NB4 (cell line): ENCODE measurements at places on chromosomes 4 and X.

DNA sequence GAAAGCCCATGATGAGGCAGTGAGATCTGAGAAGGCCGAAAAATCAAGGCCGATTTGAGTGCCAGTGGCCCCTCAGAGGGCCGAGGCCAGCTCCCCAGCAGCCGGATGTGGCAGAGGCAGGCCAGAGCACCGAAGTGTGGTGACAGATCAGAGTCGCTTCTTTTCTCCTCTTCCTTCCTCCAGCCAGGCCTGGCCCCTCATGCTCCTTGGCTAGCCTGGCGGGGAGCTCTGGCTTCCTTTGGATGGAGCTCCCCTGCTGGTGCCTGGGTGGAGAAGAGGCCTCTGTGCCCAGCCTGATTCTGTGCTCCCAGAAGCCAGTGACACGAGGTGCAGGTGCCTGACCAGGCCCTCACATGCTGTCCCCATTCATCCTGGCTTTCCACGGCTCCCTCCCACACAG is 127.2 kb upstream of the PABPC4L start:
- DNase-seq, result no peak

GRCh38 chr4:130760246-130760645 is 1664.3 kb downstream of the C4orf33 start:
- DNase-seq, result no peak

DNA sequence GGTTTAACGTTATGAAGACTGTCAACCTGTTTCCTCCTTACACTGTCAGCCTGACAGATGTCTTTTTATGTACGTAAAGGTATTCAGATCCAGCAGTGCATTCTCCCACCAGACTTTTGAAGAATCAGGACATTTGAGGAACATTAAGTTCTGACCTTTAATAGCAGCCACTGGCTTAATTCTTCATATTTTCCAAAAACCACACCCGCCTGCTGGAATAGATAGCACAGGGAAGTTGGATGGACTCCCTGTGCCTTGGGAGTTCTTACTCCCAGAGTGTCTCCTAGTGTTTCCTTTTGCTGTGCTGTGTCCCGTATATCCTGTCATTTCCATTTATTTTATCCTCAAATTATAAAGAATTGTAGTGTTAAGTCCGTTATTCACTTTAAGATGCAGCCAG is 94.5 kb downstream of the AFF1 start:
- DNase-seq, result no peak

- DNase-seq, result no peak
Measured at GRCh38 chrX:110397339-110397738, 38.7 kb downstream of the RTL9 start.

DNA sequence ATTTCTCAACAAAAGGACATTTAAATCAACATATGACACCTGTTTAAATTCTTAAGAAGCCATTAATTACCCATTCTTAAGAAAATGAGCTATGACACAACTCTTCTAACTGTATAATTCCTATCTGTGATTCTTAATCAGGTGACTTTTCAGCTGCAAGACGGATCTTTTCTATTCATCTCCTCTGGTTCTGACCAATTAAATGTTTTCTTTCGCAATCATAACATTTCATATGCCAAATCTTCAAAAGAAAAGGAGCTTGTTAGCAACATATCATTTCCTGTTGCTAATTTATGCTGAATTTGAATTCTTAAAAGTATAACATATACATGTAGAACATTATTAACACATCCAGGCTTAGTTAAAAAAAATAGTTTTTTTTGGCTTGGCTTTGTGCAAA is 62.5 kb downstream of the SEL1L3 start:
- no peak for DNase-seq

DNA sequence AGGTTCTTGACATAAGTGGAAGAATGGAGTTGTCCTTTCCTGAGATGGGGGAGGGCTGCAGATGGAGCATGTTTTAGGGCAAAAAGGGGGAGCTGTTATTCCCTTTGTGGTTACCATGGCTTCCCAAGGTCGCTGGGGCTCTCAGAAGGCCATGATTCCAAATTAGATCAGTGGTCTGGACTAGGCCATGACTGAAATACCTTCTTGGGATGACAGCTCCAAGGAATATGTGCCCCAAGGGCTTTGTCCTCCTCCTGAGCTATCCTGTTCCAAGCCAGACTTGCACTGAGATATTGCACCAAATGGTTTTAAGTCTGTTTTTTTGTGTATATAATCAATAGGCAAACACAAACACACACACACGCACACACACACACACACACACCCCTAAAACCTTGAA is 3.0 kb upstream of the RBPJ start:
- no peak for DNase-seq

- no peak for DNase-seq
Measured at GRCh38 chrX:44265559-44265958, 77.9 kb downstream of the EFHC2 start.

GRCh38 chr4:24780936-24781495 is 14.4 kb upstream of the SOD3 start:
- DNase-seq, result no peak

GRCh38 chrX:140713174-140713539 is 3.6 kb downstream of the LINC00632 start:
- DNase-seq, result peak; percentile 36

- no peak for DNase-seq
Measured at GRCh38 chrX:152819732-152820131, 10.8 kb downstream of the CETN2 start.

GRCh38 chrX:13966071-13966792 is 63.5 kb downstream of the GEMIN8 start:
- DNase-seq, result no peak

GRCh38 chrX:17553469-17553868 is 178.5 kb downstream of the NHS start:
- no peak for DNase-seq

GRCh38 chr4:143555676-143556075 is 42.2 kb downstream of the SMARCA5 start:
- DNase-seq, result no peak

DNA sequence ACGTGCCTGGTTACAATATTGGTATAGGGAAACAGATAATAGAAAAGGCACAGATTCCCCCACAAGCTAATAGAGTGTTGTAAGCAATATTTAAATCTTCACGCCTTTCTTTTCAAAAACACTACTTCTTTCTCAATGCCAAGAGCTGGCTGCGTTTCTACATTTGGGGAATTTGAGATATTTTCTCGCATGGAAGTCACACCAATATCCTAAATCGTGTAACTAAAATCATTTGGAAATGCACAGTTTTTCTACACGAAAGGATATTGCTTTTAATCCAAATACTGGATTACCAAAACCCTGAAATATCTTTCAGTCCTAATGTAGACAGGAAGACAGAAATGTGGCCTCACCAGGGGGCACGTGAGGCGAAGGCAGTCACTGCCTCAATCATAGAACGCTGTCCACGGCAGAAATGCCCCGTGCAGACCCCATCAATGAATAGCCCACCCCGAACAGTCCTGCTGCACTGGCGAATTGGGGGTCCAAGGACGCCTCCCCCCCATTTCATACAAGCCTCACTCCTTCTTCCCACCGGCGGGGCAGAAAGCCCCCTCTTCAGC is 106.6 kb downstream of the NSUN7 start:
- DNase-seq, result peak; percentile 23
